Muscle of back (tissue), 13 donors: ENCODE measurements at places on chromosomes 13 and 19.

- no peak for DNase-seq
These were observed 127.5 kb downstream of the KLF12 start for GRCh38 chr13:74006666-74007065.

DNA sequence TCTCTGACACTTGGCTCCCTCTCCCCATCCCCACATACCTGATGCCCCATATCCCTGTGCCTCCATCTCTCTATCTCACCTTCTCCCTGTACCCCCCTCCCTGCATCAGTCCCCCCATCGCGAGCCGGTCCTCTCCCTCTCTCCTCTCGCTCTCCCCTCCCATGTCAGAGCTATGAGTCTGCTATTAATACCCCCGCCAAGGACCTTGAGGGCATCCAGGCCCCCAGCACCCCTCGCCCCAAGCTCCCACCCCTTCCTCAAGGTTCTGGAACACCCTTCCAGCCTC, 1.6 kb downstream of the GRIN2D start:
- no peak for DNase-seq

- DNase-seq: peak; percentile 70
These were observed 59.6 kb downstream of the CDADC1 start for GRCh38 chr13:49307365-49307764.

GRCh38 chr13:71474936-71475335, 392.1 kb downstream of the DACH1 start:
- no peak for DNase-seq

- no peak for DNase-seq
These were observed 513.8 kb upstream of the KLF12 start for GRCh38 chr13:74647991-74648390.

GRCh38 chr19:44687888-44688287, 11.1 kb upstream of the CEACAM16 start:
- no peak for DNase-seq

- DNase-seq: no peak
These were observed 507.0 kb downstream of the DACH1 start for GRCh38 chr13:71360041-71360440.

GRCh38 chr13:61727767-61728166, 312.1 kb upstream of the PCDH20 start:
- DNase-seq: no peak

- peak; percentile 95 for DNase-seq
These were observed at the start of gene NOP53 for GRCh38 chr19:47745010-47745901. Gene NOP53, plus strand, starts transcription at chr19:47745546. Its CDS starts 14 bp downstream, at chr19:47745560.

DNA sequence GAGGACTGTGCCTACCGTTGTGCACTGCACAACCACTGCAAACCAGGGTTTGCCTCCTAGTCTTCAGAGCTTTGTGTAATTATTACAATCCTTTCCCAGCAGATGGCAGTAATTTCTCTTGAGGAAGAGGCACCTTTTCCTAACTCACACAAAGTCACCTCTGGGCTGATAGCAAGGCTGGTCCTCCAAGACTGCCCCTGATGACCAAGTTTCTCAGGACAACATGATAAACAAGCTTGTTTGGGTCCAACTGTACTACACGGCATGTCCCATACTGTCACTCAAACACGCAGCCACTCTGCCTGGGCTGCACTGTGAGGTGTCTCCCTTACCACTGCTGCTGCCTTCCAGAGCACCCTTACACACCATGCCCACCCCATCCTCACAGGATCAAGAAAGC, 39.3 kb downstream of the RFXAP start:
- DNase-seq: peak; percentile 24

- DNase-seq: no peak
These were observed 49.5 kb upstream of the PCDH17 start for GRCh38 chr13:57582032-57582431.

GRCh38 chr13:51541809-51542258, 42.4 kb upstream of the WDFY2 start:
- DNase-seq: no peak

- DNase-seq: no peak
These were observed 42.5 kb downstream of the SPRYD7 start for GRCh38 chr13:49893591-49893990.

DNA sequence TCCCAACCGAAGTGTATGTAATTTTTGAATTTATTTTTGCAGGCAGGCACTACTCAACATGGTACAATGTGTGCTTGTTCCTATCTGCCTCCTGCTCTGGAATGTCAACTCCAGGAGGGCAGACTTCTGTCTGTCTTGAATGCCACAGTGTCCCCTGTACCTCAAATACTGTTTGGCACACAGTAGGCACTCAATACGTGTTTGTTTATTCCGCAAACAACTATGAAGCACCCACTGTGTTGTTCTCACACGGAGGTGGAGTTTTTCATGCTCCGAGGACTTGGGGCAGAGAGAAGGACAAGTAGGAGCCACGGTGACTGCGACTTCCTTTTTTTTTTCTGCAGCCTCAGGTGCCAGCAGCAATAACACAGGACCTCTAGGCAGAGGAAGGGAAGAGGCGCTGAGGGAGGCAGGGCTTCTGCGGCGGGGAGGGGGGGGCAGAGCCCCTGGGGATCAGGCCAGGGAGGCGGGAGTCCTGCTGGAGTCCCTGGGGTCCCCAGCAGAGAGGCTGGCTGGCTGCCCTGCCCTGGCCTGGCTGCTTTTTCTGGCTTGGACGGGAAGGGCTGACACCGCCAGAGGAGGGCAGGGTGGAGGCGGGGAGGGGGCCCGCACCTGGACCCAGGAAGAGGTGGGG, 29.3 kb upstream of the TNFAIP8L1 start:
- DNase-seq: no peak

DNA sequence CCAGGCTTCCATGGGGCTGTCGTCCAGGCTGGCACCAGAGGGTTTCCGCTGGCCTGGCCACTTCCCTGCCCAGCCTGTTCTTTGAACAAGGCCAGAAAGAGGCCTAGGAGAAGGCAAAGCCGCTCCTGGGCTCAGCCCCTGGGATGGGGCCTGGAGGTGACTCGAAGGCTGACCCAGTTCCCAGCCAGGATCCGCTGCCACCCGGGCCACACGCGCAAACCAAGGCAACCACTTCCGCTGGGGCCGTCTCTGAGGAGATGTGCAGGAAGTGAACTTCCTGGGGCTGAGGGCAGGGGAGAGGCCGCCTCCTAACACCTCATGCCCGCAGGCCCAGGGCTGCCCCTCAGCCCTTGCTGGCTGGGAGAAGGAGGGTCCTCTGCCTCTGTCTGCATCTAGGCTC, 15.2 kb downstream of the PLEKHF1 start:
- no peak for DNase-seq

GRCh38 chr19:2770055-2771013, 12.7 kb downstream of the SGTA start:
- peak; percentile 84 for DNase-seq

- no peak for DNase-seq
These were observed 68.7 kb downstream of the ACSBG2 start for GRCh38 chr19:6204212-6204611.

GRCh38 chr19:869245-870177, 10.0 kb downstream of the CFD start:
- peak; percentile 46 for DNase-seq

GRCh38 chr19:488505-489417, 7.5 kb upstream of the MADCAM1 start:
- peak; percentile 95 for DNase-seq

DNA sequence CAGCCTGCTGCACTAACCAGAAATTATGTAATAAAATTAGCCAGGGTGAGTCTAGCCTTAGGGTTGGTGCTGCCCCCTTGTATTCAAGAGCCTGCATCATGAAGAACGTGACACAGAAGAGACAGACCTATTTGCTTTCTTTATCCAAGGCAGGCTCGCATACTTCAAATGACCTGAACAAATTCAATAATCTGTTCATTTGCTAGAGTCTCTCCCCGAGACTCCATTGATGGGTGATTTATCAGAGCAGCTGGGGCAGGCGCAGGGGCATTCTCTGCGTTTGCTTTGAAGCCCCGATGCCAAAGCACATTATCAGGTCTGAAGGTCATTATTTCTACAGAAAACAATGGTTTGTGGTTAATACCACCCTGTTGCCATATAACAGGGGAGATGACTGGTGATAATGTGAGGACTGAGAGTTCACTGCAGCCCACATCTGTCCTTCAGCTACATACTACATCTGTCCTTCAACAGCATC, 520.3 kb downstream of the DIAPH3 start:
- DNase-seq: no peak

GRCh38 chr13:46894568-46894967, 2.3 kb downstream of the HTR2A start:
- no peak for DNase-seq

- no peak for DNase-seq
These were observed 3.5 kb downstream of the AKT2 start for GRCh38 chr19:40281381-40282208.

GRCh38 chr13:92054389-92054788, 656.0 kb downstream of the GPC5 start:
- DNase-seq: no peak

GRCh38 chr13:112083971-112084370, 17.0 kb downstream of the SOX1 start:
- DNase-seq: no peak

DNA sequence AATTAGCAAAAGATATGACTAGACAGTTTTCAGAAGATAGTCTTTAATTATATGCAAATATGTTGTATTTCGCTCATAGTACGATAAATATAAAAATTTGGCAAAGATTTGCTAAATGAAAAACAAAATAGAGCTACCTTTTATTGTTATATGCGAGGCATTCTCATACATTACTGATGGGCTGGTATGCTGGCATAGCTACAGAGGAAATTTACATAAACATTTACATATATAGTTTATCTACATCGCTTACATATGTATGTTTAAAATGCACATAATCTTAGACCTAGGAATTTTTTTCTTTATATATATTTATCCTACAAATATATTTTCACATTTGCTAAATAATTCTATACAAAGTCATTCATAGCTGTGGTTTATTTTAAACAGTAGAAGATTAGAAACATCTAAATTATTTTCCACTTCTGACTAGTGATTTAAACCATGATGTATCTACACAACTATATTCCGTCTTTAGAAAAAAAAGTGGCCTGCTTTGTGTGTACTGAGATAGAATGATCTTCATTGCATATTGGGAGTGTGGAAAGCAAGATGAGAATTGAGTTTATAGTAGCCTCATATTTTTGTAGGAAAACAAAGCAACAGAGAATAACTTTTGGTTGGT, 1345.0 kb upstream of the SLC10A2 start:
- no peak for DNase-seq

DNA sequence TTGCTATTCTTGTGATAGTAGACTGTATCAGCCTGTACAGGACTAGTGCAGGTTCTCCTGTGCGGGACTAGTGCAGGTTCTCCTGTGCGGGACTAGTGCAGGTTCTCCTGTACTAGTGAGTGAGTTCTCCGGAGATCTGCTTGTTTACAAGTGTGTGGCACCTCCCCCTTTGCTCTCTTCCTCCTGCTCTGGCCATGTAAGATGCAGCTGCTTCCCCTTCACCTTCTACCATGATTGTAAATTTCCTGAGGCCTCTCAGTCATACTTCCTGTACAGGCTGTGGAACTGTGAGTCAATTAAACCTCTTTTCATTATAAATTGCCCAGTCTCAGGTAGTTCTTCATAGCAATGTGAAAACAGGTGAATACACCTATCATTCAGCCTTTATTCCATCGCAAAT, 289.6 kb downstream of the TEX29 start:
- peak; percentile 11 for DNase-seq

DNA sequence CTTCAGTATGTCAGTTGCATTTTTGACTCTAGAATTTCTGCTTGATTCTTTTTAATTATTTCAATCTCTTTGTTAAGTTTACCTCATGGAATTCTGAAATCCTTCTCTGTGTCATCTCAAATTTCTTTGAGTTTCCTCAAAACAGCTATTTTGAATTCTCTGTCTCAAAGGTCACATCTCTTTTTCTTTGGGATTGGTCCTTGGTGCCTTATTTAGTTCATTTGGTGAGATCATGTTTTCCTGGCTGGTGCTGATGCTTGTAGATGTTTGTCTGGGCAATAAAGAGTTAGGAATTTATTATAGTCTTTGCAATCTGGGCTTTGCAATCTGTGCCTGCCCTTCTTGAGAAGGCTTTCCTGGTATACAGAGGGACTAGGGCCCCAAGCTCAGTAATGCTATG, 18.5 kb upstream of the KBTBD7 start:
- DNase-seq: no peak

DNA sequence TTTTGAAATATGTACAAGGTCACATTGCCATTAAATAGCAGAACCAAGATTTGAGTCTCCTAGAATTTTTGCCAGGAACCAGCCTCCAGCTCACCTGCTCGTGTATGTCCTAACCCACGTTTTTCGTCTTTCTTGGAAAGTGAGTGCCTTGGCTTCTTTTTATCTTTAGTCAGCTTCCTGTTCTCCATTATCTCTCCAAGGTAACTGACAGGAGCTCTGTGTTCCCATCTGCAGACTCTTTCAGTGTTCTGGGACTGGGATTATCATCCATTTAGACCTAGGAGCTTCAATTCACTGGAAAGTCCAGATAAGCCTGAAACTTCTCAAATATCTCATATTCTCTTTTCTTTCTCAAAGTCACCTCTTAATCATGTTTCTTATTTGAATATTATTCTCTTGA, 193.7 kb downstream of the ZIC5 start:
- DNase-seq: no peak

DNA sequence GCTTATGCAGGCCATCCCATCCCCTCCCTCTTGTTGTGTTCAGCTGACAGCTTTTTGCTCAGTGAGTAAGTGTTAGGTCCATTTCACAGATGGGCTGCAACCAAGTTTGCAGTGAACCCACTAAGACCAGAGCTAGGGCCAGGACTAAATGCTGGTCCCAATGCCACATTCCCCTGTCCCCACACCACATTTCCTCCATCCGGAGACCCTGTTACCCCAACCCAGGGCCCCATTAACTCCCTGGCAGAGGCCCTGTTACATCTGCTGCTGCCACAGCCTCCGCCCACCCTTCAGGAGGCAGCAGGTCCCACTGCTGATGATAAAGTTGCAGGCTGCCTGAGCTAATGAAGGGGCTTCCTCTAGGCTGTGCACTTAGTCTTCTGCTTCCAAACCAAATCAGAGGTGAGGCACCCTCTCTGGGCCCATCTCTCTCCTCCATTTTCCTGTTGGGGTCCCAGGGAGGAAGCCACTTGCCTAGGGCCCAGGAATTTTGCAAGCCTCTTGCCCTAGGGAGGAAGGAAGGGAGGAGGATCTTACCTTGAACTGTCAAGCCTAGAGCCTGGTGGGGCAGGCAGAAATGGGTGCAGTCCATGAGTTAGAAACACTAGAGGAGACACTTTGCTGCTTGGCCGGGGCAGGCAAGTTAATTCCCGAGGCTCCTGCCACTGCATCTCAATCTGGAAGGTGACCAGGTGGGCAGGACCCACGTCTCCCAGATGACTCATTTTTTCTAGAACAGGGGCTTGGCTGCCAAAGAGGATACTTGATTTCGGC, 3.4 kb upstream of the USF2 start:
- no peak for DNase-seq
